ENCODE measurements at places on chromosomes 5 and 9.
A peak's percentile ranks its signal among the peaks of the same experiment; 100 is the strongest.

DNA sequence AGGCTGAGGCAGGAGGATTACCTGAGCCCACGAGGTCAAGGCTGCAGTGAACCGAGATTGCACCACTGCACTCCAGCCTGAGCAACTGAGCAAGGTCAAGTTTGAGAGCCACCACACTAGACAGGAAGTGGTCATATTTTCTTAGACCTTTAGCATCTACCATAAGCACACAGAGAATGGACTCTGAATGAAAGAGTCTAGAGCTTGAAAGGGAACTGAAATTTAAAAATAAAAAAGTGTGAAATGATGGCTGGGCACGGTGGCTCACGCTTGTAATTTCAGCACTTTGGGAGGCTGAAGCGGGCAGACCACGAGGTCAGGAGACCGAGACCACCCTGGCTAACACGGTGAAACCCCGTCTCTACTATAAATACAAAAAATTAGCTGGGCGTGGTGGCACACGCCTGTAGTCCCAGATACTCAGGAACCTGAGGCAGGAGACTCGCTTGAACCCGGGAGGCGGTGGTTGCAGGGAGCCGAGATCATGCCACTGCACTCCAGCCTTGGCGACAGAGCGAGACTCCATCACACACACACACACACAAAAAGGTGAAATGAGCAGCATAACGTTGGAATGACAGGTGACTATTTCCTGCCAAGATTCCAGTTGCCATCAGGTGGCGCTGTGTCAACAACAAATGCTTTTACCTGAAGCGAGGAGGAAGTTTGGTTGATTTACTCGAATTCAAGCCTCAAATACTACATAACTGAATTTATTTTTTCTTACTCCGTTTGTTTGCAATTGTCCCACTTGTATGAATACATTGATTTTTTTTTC lies 21.3 kb upstream of the AK3 start:
- DNase-seq, result peak; percentile 30

- DNase-seq, result no peak
Measured at GRCh38 chr5:54822324-54822687, 163.1 kb downstream of the ESM1 start.

- DNase-seq, result no peak
Measured at GRCh38 chr5:102875721-102876123, 120.6 kb downstream of the PAM start.

DNA sequence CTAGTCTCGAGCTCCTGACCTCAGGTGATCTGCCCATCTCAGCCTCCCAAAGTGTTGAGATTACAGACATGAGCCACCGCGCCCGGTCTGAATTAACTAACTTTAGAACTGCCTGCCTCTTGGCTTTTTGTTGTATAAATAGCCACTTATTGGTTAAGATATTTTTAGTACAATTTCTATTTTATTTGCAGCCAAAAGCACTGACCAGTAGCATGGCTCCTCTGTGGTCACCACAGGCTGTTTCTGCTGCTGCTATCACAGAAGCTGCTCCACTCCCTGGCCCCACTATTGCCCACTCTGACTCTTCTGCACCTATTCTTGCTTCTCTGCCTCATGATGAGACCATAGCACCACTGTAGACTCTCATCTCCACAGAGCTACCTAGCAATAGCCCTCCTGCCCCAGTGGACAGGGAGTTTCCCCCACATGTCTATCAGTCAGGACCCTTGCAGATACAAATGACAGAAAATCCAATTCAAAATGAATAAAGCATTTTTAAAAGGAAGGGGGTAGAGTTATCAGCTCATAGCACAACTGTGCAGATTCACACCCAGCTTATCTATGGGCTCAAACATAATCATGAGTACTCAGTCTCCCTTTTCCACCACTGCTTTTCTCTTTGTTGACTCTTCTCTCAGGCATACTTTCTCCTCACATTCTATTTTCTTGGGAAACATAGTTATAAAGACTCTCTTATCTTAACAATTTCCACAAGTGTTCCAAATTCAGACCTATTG lies 151.8 kb upstream of the EPB41L4A start:
- no peak for DNase-seq

GRCh38 chr9:131673531-131673930 lies 66.3 kb downstream of the RAPGEF1 start:
- no peak for DNase-seq

All from AG09319 (cell line).